ENCODE measurements at places on chromosomes 7 and 10. TPM values are rescaled to one million over a fixed set of nuclear protein-coding genes. Genes with fewer than 3 reads are reported as not detected.

GRCh38 chr7:113582471-113582870 is 336.3 kb downstream of the PPP1R3A start:
- DNase-seq: peak; percentile 66

GRCh38 chr7:159032753-159033472 is 111.8 kb downstream of the VIPR2 start:
- no peak for DNase-seq

DNA sequence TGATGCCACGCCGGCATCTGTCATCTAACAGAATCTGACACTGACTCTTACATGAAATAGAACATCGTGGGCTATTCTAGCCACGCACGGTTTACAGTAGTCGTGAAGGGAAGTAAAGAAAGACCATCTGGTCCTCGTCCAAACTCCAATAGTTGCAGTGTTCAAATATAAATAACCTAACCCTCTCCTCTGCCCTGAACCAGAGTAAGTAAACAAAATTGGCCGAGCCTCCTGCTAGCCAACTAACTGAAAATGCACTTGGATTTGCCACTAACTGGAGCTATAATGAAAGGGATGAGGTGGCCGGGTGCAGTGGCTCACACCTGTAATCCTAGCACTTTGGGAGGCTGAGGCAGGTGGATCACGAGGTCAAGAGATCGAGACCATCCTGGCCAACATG is 29.5 kb upstream of the ZC3HAV1L start:
- DNase-seq: no peak

DNA sequence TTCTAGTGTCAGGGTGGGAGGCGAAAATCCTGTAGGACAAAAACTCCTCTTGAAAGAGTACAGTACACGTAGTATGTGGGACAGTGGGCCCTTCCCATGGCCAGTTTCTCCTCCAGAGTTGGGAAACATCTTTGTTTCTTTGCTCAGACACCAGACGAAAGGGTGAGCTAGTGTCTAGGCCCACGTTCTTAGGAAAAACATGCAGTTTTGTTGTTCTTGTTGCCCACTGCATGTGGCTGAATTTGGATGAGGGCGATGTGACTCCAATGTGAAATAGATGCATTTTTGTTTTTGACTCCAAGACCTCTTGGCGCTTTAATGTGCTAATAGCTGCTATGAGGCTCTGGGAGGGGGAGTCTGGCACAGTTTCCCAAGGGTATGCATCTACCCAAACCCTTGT is 100.8 kb downstream of the ATXN7L1 start:
- no peak for DNase-seq

Gene NPSR1
- not detected for total RNA-seq

DNA sequence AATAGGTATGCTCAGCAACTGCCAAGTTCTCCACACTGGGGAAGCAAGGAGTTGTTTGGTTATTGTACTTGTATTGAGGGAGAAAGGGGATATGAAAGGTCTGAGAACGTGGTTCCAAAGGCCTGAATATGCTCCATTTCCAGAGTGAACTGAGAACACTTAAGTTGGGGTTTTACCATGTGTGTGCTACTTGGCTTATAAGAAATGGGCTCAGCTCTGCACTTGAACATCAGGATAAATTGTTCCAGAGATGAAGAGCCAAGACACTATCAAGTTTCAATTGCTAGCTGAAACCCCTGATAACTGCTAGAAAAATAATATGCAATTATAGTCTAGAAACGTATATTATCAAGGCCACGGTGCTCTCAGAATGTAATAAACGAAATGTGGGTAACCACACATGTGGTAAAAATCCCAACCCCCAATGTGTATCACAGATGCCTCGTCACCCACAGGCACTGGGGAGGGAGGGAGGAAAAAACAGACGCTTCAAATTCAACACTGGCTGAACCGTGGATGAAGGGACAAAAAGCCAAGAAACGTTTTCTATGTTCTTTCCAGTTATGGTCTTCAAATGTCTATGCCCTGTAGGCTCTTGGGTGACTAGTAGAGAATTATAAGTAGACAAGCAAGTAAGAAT is 16.3 kb downstream of the ELMO1 start:
- no peak for DNase-seq

DNA sequence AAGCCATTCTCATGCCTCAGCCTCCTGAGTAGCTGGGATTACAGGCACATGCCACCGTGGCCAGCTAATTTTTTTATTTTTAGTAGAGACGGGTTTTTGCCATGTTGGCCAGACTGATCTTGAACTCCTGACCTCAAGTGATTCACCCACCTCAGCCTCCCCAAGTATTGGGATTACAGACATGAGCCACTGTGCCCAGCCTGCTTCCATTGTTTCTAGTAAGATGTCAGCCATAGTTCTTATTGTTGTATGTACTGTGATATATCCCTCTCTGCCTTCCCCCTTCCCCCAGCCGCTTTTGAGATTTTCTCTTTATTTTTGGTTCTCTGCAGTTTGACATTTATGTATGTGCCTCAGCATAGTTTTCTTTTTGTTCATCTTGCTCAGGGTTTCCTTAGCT is 87.9 kb upstream of the KLF14 start:
- DNase-seq: peak; percentile 45

DNA sequence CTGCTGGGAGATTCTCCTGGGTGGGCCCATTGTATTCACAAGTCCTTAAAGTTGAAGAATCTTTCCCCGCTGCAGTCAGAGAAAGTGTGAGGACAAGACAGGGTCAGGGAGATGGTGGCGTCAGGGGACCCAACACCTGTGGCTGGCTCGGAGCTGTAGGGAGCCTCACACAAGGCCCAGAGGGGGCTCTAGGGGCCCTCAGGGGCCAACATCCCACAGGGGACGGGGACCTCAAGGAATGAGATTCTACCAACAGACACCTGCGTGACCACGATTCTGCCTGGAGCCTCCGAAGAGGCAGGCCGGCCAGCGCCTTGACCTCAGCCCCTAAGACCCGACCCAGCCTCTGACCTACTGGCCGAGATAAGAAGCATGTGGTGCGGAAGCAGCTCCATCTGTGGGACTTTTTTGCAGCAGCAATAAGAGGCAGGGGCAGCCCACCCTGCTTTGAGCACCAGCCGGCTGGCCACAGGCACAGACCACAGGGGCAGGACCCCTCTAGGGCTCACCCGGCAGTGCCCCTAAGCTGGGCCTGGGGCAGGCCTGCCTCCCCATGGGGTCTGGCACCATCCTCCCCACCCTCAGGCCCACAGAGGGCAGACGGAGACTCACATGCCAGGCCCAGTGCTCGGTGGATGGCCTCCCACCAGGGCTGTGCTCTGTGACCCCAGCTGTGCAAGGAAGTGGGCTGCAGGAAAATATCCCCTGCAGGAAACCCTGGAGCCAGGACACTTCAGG is 13.2 kb downstream of the RASGEF1A start:
- no peak for DNase-seq

GRCh38 chr10:30775779-30776591 is 146.4 kb upstream of the LYZL2 start:
- DNase-seq: no peak

Gene CALD1
- total RNA-seq: 57.3 TPM

Gene MLLT10
- 35.7 TPM for total RNA-seq

- no peak for DNase-seq
These were observed 45.2 kb downstream of the HIPK2 start for GRCh38 chr7:139732471-139733167.

DNA sequence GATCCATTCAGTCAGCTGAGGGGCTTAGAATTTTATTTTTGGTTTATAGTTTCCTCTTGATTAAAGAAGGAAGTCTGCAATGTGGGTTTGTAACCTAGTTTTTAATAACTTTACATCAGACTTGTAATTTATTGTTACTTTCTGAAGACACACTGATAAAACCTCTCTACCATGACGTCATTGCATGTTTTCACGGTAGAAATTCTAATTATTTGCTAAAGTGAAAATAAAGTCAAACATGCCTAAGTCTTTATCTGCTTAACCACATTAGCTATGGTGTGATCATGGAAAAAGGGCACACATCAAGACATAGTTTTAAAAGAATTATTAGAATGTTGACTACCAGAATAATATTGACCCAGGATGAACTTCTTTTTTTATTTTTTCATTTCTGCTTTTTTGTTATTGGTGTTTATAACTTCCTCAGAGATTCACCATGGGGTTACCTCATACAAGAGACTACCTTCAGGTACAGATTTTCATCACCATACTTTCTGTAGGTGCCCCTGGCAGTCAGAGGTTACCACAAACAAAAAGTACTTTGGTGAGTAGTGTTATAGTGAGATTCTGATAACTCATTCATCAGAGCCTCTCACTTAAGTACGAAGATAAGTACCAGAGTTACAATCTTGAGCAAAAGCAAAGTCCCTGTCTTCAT is 7.0 kb upstream of the PANK1 start:
- DNase-seq: no peak

Gene PNLIPRP1
- total RNA-seq: not detected

DNA sequence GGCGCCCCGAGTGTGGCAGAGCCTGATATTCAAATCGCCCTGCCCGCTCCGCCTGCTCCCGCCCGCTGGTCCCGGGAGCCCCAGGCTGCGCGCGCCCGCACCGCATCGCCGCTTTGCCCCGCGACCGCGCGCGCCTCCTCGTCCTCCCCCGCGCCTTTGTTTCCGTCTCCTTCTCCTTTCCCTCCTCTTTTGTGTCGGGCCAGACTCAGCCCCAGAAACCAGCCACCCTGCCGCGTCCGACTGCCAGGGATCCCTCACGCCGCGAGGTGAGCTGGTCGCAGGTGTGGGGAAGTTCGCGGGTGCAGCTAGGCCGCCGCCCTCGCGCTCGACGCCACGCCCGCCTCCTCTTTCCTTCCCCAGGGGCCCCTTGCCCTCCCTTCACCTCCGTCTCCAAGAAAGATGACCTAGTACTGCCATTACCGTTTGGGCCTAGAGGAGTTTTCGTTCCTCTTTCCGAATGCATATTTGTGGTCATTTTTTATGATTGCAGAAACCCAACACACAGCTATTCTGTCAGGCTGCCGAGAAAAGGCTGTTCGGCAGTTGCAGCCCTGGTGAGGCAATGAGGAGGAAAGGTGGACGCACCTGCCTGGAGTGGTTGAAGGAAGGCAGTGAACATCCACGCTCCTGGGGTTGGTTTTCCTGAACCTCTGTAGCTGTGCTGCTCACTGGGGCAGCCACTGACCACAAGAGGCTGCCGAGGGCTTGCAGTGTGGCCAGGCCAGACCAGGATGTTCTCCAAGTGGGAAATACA is 107.3 kb downstream of the SNX10 start:
- peak; percentile 34 for DNase-seq

Gene SPDYE5
- not detected for total RNA-seq

Gene CFAP43
- total RNA-seq: not detected

GRCh38 chr10:99938563-99938962 is 71.2 kb downstream of the DNMBP start:
- no peak for DNase-seq

DNA sequence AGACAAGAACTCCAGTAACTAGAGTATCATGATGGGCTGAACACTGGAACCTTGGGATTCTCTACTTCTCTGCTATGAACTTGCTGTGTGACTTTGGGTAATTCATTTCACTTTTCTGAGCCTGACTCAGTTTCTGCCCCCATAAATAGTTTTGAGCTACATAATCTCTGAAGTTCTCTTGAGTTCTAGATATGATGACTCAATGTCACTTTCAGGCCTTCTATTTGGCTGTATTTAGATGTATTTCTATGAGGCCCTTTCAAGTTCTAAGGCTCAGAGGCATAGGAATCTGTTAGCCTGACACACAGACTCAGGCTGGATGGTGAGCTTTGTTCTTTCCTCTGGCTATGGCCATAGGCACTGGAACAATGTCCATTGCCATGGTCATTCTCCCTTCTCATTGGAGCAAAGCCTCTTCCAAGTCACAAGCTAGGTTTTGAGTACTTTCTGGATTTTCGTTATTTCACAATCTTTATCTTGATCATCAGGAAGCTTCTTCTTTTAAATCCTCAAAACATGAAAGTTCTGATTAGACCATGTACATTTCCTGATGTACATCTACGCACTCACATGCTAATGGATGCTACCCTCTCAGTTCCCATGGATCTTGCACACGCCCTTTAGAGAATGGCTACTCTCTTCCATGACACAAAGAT is 101.6 kb downstream of the TES start:
- DNase-seq: no peak

Gene OGA
- total RNA-seq: 42.5 TPM

GRCh38 chr10:103139803-103140202 is 53.3 kb downstream of the NT5C2 start:
- DNase-seq: peak; percentile 26

DNA sequence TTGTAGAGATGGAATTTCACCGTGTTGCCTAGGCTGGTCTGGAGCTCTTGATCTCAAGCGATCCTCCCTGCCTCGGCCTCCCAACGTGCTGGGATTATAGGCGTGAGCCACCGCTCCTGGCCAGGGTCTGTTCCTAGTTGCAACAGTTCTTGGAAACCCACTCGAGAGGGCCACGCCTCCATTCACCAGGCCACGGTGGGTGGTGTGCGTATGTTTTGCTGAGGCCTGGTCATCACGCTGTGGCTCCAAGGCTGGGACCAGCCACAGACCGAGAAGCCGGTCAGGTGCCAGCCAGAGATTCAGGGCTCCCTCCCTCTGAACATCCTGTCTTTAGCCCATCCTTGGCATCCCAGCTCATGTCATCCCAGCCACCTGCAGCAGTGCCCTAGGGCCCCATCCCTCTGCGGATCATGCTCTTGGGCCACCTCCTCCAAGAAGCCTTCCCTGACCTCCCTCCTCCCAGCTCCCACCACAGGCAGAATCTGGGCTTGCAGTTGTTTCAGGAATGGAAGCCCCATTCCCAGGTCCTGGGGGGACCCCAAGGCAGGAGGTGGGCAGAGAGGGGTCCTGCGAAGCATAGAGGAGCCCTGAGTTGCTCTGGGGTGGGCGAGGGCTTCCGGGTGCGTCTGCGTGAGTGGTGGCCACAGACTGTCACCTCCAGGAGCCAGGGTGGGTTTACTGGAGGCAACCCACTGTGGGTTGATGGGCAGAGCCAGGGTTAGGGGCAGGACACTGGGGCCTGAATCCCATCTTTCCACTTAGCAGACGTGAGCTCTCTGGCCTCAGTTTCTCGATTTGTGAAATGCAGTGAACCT is 5.2 kb downstream of the LAT2 start:
- no peak for DNase-seq

DNA sequence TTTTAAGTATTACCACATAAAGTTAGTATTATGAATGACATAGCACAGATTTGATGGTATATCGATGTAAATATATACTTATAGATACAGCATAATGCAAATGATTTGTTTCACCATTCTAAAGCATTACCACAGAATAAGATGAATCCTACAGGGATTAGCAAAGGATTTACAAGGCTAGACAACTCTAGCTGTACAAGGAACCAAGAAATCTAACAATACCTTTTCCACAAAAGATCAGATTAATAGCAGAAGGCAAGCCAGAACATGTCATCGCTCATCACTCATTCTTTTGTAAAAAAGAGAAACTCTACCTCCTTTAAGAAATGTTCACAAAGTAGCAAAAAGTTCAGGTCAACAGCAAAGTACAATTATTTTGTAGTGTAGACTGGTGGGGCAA is 105.1 kb upstream of the ANK3 start:
- no peak for DNase-seq

GRCh38 chr7:30965372-30965771 is 1.6 kb downstream of the GHRHR start:
- no peak for DNase-seq

Gene IFIT1B
- total RNA-seq: not detected

- DNase-seq: no peak
These were observed 65.7 kb downstream of the EXOC6 start for GRCh38 chr10:92913973-92914372.

Gene AKR1E2
- total RNA-seq: not detected
